ENCODE measurements at places on chromosomes 6 and 20.

- DNase-seq = no peak
Observed at GRCh38 chr20:42399802-42400201, 781.6 kb upstream of the CHD6 start.

- no peak for DNase-seq
Observed at GRCh38 chr6:44489910-44490604, 102.6 kb downstream of the CDC5L start.

DNA sequence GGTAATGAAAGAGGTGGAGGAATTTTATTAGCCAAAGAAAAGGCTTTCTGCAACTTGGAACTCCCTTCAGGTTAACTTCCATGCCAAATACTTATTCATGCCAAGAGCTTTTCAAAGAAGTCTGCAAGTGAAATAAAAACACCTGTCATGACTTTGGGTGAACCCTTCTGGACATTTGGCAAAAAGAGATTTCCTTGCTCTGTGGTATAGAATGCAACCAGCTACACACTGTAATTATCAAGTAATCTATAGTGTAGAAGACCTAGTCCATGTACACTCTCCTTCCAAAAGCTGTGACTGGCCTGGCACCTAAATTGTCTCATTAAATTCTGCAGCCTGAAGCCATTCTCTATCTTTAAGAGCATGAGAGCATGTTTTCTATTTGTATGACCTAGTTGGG lies 232.3 kb downstream of the COL12A1 start:
- no peak for DNase-seq

- DNase-seq = no peak
Observed at GRCh38 chr6:30843611-30843998, 40.7 kb upstream of the DDR1 start.

DNA sequence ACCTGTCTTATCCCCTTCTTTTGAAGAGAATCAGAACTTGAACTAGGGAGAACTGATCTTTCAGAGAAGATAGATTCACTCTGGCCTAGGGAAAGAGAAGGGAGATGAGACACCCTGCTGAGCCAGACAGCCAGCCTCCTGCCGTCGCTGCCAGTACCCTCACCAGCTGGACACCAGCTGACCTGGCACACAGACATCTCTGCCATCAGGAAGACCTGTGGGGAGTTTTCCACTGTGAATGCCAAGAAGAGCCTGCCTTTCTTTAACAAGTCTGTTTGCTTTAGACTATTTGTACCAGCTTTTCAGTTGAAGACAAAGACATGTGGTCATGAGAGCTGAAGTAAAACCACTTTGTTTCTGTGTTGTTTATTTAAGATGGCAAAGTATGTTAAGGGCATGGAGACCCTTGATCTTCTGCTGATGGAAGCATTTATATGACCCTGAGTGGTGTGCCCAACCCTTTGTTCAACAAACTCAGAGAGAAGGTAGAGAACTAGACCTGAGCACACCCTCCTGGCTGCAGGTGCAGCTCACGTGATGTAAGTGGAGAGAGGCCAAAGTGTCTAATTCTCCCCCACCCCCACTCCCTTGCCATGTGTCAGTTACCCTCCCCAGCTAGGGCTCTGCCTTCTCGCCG lies 82.3 kb upstream of the SLC24A3 start:
- no peak for DNase-seq

DNA sequence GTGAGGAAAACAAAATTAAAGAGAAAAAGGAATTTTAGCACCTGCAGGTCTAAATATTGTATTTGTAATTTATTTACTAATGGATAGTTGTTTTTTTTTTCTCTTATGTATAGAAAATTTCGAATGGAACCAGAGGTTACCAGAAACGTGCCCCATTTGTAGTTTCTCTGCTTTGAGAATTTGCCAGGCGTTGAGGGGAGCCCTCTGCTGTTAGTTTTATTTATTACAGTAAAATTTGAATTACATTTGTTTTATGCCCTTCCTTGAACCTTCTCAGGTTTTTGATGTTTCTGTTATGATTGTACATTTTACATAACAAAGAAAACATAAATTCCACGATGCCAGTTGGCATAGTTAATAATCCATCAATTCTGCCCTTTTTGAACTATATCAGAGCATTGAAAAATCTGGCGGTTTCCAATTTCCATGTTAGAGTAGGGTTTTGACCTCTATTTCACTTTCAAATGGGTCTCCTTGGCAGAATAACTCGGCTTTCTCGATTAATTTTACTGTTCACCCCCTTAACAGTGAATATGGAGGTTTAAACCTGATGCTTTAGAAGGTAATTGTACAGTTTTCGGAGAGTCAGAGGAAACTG lies 35.1 kb upstream of the RFPL4B start:
- no peak for DNase-seq

GRCh38 chr6:81939766-81940165 lies 187.3 kb upstream of the TENT5A start:
- DNase-seq = no peak

DNA sequence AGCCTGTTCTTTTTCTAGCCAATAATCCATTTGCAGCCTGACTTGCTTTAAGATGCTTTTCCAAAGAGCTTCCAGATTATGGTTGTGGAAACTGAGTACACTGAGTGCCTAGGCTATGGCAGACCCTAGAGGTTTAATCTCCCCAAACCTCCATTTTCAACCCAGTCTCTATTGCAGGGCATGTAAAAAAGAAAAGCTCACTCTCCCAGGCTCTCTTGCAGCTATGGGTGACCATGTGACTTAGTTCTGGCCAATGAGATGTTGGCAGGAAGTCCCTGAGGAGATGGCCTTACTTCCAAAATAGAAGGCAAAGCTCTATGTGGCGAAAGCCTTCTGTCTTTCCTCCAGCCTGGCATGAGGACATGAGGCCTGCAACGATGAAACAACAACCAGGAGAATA lies 3.8 kb downstream of the PDRG1 start:
- no peak for DNase-seq

DNA sequence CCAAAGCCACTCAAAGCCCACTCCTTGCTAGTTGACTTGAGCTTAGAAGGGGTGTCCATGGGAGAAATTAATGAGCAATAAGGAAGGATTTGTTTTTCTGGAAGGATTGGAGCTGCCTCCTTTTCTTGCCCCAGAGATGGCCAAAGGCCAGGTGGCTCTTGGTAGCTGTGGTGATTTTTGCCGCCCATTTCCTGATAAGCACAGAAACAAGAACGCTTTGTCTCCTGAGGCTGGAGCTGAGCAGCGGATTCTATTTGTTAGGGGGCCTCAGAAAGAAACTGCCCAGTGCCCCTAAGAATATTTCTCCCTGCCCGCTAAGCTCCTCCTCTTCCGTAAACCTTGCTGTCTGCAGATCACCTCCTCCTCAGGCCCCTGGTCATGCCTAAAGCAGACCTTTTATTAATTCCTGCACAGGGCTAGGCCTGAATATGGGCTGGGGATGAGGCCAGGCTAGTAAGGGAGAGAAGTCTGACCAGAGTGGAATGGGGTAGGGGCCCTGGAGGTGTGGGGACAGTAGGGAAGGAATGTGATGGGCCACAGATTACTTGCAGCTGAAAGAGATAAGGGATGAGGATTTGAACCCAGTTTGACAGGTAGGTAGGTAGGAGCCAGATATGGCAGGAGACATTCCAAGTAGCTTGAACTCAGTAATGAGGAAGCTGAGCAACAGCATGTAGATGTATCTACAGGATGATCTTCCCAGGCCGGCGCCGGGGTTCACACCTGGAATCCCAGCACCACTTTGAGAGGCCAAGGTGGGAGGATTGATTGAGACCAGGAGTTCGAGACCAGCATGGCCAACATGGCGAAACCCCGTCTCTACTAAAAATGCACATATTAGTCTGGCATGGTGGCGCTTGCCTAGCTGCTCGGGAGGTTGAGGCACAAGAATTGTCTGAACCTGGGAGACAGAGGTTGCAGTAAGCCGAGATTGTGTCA lies 71.2 kb upstream of the NAA20 start:
- DNase-seq = no peak

DNA sequence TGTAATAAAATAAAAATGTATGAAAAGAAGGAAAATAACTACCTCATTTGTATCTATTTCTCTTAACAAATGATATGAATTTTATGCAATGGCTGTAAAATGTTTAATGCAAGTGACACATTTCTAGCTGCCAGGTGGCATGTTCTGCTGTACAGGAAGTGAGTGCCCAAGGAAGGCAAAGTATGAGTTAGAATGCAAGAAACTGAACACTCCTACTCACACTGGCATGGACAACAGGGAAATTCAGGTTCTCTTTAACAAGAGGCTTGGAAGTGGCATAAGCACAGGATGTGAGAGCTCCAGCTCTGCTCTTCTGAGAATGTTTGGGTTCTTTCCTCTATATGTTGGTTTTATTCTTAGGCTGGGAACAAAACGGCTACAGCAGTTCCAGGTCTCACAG lies 20.4 kb upstream of the LAMA4 start:
- no peak for DNase-seq

GRCh38 chr20:3563548-3564177 lies 92.8 kb downstream of the ATRN start:
- DNase-seq = no peak
